B cell (primary cell): ENCODE measurements at places on chromosomes 4 and X.

DNA sequence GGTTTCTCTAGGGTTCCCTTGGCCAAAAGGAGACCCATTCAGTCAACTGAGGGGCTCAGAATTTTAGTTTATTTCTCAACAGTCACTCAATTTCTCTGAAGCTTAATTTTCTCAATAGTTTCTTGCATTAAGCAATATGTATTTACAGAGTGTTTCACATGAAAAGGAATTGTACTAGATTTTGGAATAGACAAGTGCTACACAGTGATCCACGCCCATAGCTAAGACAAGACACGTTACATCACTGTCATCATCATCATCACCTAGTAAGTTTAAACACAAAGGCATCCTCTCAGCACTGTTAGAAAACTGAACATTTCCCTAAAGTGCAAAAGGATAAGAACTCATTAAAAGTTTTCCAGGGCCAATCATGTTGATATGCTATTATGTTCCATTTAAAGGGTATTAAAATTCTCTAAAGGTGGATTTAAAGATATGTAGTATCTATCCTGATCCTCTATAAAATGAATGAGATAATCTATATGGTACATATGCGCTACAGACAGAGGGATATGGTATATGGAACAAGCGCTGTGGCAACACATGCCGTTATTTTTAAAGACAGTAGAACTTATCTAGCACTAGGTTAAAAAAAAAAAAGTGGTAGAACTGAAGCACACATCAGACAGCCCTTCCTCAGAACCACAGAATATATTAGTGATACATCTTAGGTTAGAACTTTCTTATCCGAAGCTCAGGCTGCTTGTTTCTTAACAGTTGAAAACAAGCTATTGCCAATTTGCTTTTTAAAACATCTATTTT is 12.1 kb downstream of the PPA2 start:
- H3K27me3 ChIP-seq = no peaks in the 10 kb centered on the region
- H3K36me3 ChIP-seq = no peaks in the 10 kb centered on the region
- no peaks in the 10 kb centered on the region for H3K4me1 ChIP-seq
- H3K27ac ChIP-seq = no peak overlapping the region
- H3K4me3 ChIP-seq = no peak overlapping the region
- no peak for DNase-seq

DNA sequence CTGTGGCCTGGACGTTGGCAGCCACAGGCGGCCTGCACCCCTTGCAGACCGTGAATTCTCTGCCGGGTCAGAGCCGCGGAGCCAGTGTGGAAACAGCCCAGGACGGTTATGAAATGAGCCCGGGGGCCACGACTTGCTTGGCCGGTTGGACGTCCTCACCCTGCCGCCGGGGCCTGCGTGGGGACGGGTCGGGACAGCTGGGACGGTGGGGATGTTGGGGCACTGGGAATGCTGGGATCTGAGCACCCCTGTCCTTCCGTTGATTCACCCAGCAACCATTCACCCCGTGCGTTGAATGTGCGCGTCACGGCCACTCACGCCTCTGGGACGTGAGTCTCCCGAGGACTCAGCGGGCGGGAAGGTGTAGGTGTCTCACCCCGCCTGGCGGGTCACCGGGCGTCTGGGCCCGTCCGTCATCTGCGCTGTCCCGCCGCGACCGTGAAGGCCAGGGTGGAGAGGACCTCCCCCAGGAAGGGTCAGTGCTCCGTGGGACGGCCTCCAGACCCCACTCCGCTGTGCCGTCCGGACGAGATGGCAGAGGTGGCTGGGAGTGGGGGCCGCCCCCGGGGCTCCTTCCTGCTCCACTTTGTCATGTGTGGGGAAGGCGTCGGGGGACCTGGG is 4.5 kb upstream of the PLCXD1 start:
- H3K27ac ChIP-seq = peak overlapping the region; percentile 18
- peak overlapping the region; percentile 75 for H3K4me3 ChIP-seq
- peaks cover 19% of the 10 kb centered on the region for H3K4me1 ChIP-seq
- peak; percentile 38 for DNase-seq
- peaks cover 22% of the 10 kb centered on the region for H3K27me3 ChIP-seq

- H3K27ac ChIP-seq = no peak overlapping the region
- no peaks in the 10 kb centered on the region for H3K27me3 ChIP-seq
- H3K36me3 ChIP-seq = no peaks in the 10 kb centered on the region
- H3K4me1 ChIP-seq = no peaks in the 10 kb centered on the region
Observed at GRCh38 chr4:57037982-57038604, 59.4 kb downstream of the POLR2B start.

DNA sequence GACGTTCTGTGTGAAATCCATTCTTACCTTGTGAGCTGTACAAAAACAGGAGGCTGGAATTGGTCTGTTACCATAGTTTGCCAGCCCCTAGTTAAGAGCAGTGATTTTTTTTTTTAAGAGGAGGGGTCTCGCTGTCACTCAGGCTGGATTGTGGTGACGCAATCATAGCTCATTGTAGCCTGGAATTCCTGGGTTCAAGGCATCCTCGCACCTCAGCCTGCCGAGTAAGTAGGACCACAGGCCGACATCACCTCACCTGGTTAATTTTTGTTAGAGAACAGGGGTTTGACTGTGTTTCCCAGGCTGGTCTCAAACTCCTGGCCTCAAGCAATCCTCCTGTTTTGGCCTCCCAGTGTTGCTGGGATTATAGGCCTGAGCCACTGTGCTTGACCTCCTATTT is 7.5 kb downstream of the USP9X start:
- no peaks in the 10 kb centered on the region for H3K36me3 ChIP-seq
- H3K4me3 ChIP-seq = no peak overlapping the region
- H3K4me1 ChIP-seq = peaks cover 41% of the 10 kb centered on the region
- DNase-seq = no peak

GRCh38 chr4:1998296-1998695 is 10.5 kb downstream of the NELFA start:
- H3K4me1 ChIP-seq = no peaks in the 10 kb centered on the region
- no peak for DNase-seq
- peaks cover 5% of the 10 kb centered on the region for H3K36me3 ChIP-seq

GRCh38 chr4:125689805-125690204 is 375.1 kb downstream of the FAT4 start:
- H3K36me3 ChIP-seq = no peaks in the 10 kb centered on the region
- H3K27ac ChIP-seq = no peak overlapping the region
- DNase-seq = no peak
- H3K4me3 ChIP-seq = no peak overlapping the region
- H3K4me1 ChIP-seq = no peaks in the 10 kb centered on the region

DNA sequence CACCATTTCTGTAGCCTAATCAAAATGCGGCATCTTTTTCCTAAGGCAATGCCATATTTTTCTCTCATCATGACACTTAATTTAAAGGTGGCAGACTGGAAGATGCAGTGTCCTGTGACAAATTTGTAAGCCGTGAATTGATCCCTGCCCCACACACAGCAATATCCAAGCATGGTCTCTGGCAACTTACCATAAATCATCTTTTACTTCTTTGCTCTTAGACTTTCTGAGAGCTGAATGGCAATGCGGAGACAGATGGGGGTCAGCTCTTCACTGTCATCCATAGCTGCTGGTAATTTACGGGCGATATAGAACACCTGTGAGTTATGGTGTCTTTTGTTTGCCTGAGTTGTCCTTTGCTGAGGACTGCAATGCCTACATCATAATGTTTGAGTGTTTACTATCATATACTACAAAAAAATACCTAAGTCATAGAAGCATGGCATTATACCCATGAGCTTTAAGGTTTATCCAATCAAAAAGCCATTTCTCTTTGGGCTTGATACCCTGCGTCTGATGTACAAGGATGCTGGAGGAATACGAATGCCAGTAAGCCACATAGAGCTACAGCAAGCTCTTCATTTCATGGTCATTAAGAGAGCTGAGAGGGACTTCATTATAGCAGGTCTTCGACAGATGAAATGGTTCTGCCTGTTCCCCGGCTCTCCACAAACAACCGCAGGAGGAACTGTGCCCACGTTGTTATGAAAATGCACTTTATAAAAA is 148.1 kb downstream of the TRIML1 start:
- H3K4me3 ChIP-seq = no peak overlapping the region
- no peaks in the 10 kb centered on the region for H3K36me3 ChIP-seq
- H3K4me1 ChIP-seq = no peaks in the 10 kb centered on the region
- no peaks in the 10 kb centered on the region for H3K27me3 ChIP-seq

DNA sequence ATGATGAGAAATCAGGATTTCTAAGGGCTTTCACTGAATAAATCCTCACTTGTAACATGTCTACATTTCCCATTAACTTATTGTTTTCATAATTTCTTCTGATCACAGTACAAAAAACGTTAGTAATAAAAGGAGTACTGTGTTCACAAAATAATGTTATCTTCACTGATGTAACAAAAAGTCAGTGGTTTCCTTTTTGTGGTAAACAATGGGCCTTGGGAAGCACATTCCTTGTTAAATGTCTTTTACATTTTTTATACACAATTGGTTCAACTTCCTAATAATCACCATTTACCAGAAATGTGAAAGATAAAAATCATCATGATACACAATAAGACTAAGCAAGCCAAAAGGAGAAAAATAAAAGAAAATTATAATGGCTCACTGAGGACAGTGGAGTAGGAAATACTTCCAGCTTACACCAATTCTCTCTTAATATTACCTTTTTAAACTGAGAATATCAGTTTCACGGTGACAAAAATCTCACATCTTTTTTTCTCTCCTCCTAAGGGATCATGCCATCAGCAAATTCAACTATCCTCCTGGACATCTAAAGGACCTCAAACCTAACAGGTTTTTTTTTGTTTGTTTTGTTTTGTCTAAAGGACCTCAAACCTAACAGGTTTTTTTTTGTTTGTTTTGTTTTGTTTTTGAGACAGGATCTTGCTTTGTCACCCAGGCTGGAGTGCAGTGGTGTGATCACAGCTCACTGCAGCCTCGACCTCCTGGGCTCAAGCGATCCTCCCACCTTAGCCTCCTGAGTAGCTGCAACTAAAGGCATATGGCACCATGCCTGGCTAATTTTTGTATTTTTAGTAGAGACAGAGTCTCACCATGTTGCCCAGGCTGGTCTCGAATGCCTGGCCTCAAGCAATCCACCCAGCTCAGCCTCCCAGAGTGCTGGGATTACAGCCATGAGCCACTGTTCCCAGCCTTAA is 57.3 kb downstream of the FRYL start:
- H3K36me3 ChIP-seq = no peaks in the 10 kb centered on the region
- no peak overlapping the region for H3K4me3 ChIP-seq
- H3K27ac ChIP-seq = no peak overlapping the region
- peaks cover 4% of the 10 kb centered on the region for H3K4me1 ChIP-seq
